Stimulated activated CD4-positive, alpha-beta T cell treated with anti-CD3 and anti-CD28 coated beads, Interleukin-4, amount 100 ng/mL, for 24 hours (primary cell): ENCODE measurements at places on chromosomes 3 and 15.
A peak's percentile ranks its signal among the peaks of the same experiment; 100 is the strongest.

GRCh38 chr3:127074900-127075360 lies 92.0 kb downstream of the PLXNA1 start:
- no peak for DNase-seq

GRCh38 chr3:157393113-157393512 lies 43.5 kb upstream of the PTX3 start:
- DNase-seq, result no peak

DNA sequence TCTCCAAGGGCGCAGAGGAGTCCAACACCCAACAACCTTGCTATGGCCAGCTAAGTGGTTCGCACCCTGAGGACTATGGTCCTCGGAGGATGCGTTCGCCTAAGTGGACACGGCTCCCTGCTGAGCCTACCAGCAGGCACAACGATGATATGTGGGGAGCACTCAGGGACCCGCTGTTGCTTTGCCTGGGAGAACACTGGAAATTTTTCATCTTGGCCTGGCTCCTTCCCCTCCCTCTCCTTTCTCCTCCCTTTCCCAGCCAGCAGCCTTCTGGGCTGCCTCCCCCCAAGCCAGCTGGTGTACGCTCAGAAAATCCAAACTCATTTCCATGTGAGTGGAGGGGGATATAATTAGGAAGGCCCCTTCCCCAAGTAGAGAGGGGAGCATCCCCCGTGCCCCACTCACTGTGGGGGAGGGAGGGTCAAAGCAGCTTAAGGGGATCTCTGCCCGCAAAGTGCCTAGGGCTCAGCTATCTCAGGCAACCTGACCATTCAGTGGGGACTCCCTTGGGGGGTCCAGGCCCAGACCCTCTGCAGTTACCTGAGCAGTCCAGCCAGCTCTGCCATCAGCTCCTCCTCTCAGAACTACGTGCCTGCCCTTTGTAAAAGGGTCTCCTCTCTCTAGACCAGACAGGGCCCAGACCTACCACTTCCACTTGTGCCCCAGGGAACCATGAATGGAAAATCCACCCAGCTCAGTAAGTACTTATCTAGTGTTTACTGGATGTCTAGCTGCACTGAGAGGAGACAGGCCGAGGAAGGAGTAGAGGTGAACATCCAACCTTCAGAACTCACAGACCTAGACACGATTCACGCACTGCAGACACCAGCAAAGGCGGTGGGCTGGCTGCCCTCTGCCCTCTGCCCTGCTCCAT lies 742 bp upstream of the SEMA7A start:
- no peak for DNase-seq

- DNase-seq, result no peak
Measured at GRCh38 chr15:78182336-78182700, 33.2 kb downstream of the IDH3A start.

DNA sequence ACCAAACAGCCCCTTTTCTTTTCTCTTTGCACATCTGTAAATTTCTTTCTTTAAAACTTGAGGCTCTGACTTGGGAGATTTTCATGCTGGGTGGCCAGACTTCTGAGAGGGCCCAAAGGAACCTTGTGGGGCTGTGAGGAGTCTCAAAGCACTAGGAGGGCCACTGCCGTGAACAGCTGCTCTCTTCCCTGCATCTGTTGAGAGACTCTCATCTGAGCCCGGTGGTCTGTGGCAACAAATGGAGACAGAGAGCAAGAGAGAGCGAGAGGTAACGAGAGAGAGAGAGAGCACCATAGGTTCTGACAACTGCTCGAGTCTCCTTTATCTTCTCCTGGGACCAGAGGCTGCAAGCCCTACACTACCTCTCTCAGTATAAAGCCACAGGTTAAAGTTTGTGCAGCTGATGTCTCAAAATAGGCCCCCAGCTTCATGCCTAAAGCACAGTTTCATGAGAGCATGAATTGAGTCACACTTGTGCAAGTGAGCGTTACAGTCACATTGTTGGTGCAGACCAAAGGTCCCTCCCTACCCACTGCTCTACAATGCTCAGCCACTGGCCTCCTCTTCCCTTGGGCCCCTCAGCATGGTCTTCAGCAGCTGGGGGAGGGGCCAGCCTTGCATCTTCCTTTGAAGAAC lies 60.7 kb downstream of the ZNF621 start:
- DNase-seq, result no peak

DNA sequence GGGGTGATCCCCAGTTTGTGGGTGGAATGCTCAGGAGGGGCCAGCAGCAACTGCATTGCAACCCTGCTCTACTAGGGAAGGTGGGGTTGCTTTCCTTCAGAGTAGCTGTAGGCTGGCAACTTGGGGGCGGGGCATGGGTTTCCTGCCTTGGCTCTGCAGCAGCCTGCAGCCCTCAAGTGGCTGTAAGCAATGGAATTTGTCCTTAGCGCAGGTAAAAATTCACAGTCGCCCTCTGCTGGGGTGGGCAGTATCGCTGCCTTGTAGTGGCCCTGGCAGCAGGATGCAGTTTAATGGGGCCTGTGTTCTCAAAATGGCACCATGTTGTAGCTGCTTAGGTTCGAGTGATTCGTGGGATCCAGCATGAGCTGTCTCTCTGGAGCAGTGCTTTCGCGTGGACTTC lies 29.8 kb downstream of the STT3B start:
- peak; percentile 11 for DNase-seq

- peak; percentile 12 for DNase-seq
Measured at GRCh38 chr3:52372822-52373504, 56.8 kb downstream of the DNAH1 start.

DNA sequence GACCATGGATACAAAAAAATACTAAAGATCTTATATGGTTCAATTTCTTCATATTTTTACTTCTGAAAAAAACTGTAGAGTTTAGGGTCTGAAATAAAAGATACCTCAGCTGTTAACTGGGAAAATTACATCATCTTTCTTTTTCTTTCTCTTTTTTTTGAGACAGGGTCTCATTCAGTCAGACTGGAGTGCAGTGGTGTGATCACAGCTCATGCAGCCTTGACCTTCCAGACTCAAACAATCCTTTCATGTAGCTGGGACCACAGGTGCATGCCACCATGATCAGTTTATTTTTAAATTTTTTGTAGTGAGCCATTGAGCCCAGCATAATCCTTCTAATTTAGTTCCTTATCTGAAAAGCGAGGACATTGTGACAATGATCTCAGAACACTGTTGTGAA lies 39.6 kb upstream of the TKT start:
- DNase-seq, result no peak

GRCh38 chr15:92625251-92625980 lies 30.2 kb downstream of the FAM174B start:
- peak; percentile 32 for DNase-seq

- DNase-seq, result no peak
Measured at GRCh38 chr15:57398336-57398735, 22.0 kb downstream of the CGNL1 start.

GRCh38 chr15:40364251-40364650 lies 6.2 kb downstream of the DISP2 start:
- DNase-seq, result no peak

DNA sequence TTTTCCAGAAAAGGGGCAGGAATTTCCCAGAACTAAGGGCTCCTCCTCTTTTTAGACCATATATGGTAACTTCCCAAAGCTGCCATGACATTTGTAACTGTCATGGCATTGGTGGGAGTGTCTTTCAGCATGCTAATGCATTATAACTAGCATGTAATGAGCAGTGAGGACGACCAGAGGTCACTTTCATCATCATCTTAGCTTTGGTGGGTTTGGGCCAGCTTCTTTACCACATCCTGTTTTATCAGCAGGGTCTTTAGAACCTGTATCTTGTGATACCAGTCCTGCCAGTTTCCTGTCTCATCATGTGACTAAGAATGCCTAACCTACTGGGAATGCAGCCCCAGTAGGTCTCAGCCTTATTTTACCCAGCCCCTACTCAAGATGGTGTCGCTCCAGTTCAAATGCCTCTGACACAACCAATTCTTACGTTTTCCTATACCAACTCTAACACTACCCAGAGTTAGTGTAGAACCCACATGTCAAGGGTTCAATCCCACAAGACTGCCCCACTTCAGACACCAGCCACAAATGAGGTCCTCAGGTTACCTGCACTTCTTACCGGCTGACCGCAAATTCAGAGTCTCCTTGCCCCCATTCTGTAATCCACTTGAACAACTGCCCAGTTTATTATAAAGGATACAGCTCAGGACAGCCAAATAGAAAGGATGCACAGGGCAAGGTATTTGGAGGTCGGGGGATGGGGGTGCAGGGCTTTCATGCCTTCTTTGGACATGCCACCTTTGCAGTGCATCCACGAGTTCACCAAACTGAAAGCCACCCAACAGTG lies 17.7 kb downstream of the FOXB1 start:
- no peak for DNase-seq

DNA sequence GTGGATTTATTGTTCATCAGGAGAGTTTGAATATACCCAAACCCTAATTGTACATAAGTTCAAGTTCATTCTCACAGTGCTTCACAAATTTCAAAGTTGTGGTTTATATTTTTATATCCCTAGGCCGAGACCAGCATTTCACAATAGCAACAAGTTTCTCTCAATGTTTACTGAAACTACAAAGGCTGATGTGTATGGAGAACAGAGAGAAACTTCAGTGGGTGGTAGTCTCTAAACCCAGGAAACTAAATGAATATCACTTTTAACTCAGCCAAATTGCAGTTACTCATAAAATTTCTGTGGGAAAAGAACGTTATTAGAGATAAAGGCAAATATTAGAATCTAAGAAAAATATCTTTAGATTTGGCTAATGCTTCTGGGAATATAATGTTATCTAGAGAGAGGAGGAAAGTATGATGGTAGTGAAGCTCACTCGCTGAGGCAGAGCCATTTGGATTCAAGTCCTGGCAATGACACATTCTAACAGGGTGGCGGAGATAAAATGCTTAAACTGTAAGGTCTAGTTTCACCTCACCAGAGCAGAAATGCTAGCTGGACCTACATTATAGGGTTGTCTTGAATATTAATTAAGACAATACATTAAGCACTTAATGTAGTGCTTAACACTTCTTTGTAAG lies 514.8 kb downstream of the EPHA3 start:
- no peak for DNase-seq
